Progenitor cell of endocrine pancreas (in vitro differentiated cells): ENCODE measurements at places on chromosomes 1 and 21.
A peak's percentile ranks its signal among the peaks of the same experiment; 100 is the strongest.

DNA sequence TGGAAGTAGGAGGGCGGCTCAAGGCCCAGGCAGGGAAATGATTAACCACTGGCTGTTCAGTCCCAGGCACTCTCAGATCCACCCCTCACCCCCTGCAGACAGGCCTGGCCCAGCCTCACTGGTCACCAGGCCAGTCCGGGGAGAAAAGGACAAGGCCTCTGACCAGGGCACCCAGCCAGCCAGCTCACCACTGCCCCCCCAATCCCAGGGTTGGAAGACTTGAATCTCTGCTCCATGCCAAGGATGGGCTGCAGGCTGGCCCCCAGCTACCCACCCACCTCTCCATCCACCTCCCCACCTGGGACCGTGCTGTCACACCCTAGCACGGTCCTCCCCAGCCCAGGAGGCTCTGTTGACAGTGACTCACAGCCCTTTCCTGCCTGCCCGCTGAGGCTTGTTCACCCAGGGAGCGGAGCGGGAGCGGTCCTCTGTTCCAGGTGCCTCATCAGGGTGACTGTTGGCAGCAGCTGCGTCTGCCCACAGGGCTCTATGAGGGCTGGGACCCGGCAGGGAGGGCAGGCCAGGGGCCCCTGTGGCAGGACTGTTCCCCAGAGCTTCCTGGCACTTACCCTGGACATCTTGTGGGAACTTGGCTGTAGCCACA lies 2.2 kb downstream of the LAD1 start:
- peak overlapping the region; percentile 45 for H3K27ac ChIP-seq
- H3K4me3 ChIP-seq = peak overlapping the region; percentile 75
- H3K27me3 ChIP-seq = no peaks in the 10 kb centered on the region
- peaks cover 2% of the 10 kb centered on the region for H3K36me3 ChIP-seq
- peaks cover 44% of the 10 kb centered on the region for H3K4me1 ChIP-seq
- DNase-seq = peak; percentile 48

GRCh38 chr1:33250724-33251123 lies 5.6 kb upstream of the ZNF362 start:
- H3K27me3 ChIP-seq = peaks cover 31% of the 10 kb centered on the region
- H3K36me3 ChIP-seq = no peaks in the 10 kb centered on the region
- no peak overlapping the region for H3K4me3 ChIP-seq
- H3K4me1 ChIP-seq = peaks cover 2% of the 10 kb centered on the region

DNA sequence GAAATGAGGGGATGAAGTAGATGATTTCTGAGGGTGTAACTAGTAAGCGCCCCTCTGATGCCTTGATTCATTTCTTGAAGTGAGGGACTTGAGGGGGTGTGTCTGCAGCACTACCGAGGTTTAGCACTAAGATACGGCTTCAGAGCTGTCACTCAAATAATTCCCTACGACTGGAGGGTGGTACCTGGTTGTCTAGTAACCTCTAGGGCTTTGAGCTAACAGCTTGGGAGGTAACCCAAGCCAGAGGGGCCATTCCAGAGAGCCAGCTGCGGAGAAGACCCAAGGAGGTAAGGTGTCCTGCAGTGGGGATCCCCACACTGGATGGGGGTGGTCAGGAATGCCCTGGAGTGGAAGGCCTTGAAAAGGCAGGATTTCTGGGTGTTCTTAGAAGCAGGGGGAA lies at the start of gene TTC24:
Gene TTC24, plus strand, starts transcription at position 252 of the 400 bp plus-strand sequence. CDS start 1,642 bp downstream, outside the sequence.
- H3K27ac ChIP-seq = no peak within 1 kb of the TSS
- H3K36me3 ChIP-seq = no peaks in the 10 kb centered on the region
- DNase-seq = no peak
- H3K27me3 ChIP-seq = peaks cover 6% of the 10 kb centered on the region
- no peak within 1 kb of the TSS for H3K4me3 ChIP-seq

- H3K4me1 ChIP-seq = peaks cover 24% of the 10 kb centered on the region
- peak overlapping the region; percentile 97 for H3K4me3 ChIP-seq
- H3K27ac ChIP-seq = peak overlapping the region; percentile 93
- H3K27me3 ChIP-seq = no peaks in the 10 kb centered on the region
These were observed 587 bp downstream of the SCNM1 start for GRCh38 chr1:151166505-151166956.

GRCh38 chr1:38028105-38028591 lies 15.6 kb downstream of the UTP11 start:
- peaks cover 20% of the 10 kb centered on the region for H3K4me1 ChIP-seq
- H3K4me3 ChIP-seq = no peak overlapping the region
- DNase-seq = no peak
- no peaks in the 10 kb centered on the region for H3K27me3 ChIP-seq

DNA sequence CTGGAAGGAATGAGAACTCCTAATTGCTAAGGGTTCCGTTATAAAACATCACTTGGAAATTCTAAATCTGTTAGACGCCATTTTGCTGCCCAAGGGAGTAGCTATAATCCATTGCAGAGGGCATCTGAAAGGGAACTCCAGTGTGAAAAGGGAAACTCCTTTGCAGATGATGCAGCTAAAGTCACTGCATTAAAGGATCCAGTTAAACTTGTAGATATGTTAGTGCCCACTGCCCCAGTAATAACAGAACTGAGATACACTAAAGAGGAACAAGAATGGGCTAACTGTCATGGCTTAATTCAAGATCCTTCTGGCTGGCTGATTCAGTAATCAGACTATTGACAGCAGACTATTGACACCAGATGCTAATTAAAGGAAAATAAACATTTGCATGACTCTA lies 81.8 kb upstream of the KIAA0040 start:
- no peak overlapping the region for H3K27ac ChIP-seq
- H3K36me3 ChIP-seq = no peaks in the 10 kb centered on the region
- no peak for DNase-seq
- no peak overlapping the region for H3K4me3 ChIP-seq
- H3K27me3 ChIP-seq = no peaks in the 10 kb centered on the region
